ENCODE measurements at places on chromosomes 12 and 14.

DNA sequence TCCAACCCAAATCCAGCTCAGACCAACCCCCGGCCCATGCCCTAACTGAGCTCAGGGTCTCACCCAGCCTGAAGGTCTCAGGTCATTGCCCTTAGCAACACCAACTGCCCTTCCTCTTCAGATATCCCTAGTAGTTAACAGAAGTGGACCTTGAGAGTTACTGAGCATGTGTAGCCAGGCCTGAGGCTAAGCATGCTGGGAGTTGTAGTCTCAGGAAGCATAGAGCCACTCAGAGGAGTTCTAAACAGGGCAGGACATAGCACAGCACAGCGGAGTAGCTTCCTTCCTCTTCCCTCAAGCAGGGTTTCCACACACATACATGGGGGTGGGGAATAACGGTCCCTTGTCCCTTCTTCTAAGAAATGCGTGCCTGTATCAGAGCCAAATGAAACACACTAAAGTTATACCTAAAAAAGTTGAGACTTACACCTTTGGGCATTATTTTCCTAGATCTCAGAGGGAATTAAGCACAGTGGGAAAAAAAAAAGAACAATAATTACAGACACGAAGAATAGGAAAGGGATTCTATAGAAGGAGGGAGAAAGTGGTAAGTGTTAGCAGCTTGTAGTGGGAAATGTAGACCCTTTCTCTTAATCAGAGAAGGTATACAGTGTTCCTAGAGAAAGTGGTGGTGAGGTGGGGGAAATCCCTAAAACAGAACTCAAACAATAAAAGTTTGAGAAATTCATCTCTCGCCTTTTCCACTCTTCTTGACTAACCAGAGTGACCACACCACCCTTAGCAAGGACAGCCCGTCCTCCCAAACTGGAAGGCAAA is 4.4 kb downstream of the KMT2D start:
- peak; percentile 54 for DNase-seq

GRCh38 chr14:72771561-72771960 is 122.3 kb downstream of the DPF3 start:
- no peak for DNase-seq

GRCh38 chr14:95260537-95261361 is 59.0 kb downstream of the CLMN start:
- DNase-seq, result no peak

DNA sequence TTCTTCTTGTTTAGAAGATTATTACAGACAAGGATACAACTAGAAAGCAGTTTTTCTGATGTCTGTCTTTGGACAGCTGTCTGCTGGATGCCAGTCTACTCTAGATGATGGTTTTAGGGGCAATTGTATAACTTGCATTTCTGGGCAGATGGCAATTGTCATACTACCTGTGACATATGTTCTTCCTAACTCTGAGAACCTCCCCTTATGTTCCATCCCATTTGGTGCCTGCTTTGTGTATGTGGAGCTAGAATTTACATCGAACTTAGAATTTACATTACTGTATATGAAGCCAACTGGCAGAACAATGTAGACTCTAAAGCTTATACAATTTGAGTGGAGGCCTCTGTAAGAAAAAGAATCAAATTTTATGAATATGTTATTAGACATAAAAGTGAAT is 430.2 kb upstream of the SEL1L start:
- no peak for DNase-seq

DNA sequence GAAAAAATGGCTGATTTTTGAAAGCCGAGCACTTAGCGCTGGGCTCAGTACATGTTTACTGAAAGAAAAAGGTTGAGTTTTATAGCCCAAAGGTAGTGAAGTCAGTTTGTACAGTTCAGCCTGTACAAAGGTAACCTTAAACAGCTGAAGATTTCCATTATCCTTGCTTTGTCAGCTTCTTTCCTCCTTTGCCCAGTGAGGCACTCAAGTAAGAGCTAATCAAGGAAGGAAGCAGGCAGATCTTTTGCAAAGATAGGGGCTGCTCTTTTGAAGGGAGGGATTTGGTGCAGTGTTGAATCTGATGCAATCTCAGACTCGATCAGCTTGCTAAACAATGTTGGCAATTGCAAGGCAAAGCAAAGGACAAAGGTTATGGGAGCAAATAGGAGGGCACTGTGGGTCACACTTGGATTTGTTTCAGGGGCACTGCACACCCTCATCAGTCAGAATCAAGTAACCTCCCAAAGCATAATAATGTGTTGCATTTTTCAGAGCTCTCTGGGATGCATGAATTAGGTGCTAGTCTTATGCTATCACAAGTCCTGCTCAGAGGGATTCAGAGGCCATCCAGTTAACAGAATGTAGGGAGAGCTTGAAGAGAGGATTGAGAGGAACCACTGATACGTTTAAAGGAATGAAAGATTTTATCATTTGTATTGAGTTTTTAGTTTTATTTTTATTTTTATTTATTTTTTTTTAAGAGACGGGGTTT is 44.4 kb downstream of the ANO6 start:
- no peak for DNase-seq

DNA sequence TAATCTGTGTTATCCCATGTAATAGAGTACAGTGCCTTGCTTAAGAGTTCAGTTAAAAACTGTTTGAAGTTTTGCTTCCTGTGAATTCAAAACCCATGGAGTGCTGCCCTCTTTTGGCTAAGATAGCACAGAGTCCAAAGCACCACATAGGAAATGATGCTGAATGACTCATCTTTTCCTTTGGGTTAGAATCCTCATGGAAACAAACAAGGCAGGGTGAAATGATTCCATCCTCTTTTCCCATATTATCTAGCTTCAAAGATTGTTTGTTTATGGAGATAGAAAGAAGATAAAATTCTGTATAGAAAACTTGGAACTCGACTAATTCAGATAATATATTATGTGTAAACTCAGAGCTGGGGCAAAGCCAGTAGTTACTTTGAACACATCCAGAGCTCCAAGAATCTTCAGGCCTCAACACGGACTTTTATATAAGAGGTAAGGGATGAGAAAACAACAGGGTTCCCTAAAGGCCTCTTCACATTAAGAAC is 87.4 kb downstream of the OTOGL start:
- DNase-seq, result peak; percentile 82

DNA sequence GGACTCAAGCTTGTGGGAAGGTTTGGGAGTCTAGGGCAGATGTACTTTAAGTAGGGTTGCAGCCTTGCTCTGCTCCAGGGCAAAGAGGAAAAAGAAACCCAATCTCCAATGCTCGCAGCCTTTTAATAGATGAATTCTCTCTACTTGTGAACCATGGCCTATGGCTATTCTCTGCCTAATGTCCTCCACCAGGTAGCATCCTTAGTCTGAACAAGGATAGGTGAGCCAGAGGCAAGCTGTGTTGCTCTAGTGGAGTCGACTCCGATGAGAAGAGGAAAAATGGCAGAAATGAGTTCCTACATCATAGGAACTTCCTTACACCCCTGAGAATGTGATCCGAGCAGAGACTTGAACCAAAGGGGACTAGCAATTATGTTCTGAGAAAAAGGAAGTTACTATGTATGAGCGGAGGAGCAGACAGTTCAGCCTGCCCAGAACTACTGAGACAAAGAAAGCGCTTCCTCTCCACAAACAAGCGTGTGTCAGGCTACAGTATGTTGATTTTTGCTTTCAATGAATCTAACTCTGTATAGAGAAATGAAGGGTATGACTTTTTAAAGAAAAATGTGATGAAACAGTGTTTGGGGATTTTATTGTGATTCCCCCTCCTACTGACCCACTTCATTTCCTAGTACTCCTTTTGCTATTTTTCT is 153.6 kb upstream of the ARID2 start:
- no peak for DNase-seq

- DNase-seq, result no peak
Observed at GRCh38 chr12:9797722-9798619, 29.3 kb upstream of the KLRF1 start.
